ENCODE measurements at places on chromosomes 11 and 22.

GRCh38 chr11:29482510-29482909 lies 534.3 kb downstream of the KCNA4 start:
- no peak for DNase-seq

GRCh38 chr22:50250555-50251476 lies at the start of gene HDAC10:
Gene HDAC10 (minus strand): TSS chr22:50251265. CDS start chr22:50251032, 233 bp downstream.
- peak; percentile 60 for DNase-seq

- DNase-seq: no peak
Measured at GRCh38 chr11:117882311-117882905, 6.0 kb upstream of the FXYD6 start.

- no peak for DNase-seq
Measured at GRCh38 chr11:12784987-12785386, 110.8 kb downstream of the TEAD1 start.

- DNase-seq: no peak
Measured at GRCh38 chr11:17273668-17274282, 2.8 kb upstream of the NUCB2 start.

- no peak for DNase-seq
Measured at GRCh38 chr22:43658823-43659222, 153.3 kb downstream of the EFCAB6 start.
